ENCODE measurements at places on chromosomes 6 and 20. TPM values are rescaled to one million over a fixed set of nuclear protein-coding genes. Genes with fewer than 3 reads are reported as not detected.

SRC gene
- 9.5 TPM for polyA plus RNA-seq

SAMD3 gene
- polyA plus RNA-seq: 0.11 TPM

ZSCAN23 gene
- polyA plus RNA-seq: 0.48 TPM

MDFI gene
- polyA plus RNA-seq: 4.9 TPM

HSPA12B gene
- polyA plus RNA-seq: 8.9 TPM

REV3L gene
- polyA plus RNA-seq: 8.2 TPM

DYNLT2 gene
- polyA plus RNA-seq: 1.2 TPM

ADGB gene
- not detected for polyA plus RNA-seq

TRIM10 gene
- polyA plus RNA-seq: not detected

DNA sequence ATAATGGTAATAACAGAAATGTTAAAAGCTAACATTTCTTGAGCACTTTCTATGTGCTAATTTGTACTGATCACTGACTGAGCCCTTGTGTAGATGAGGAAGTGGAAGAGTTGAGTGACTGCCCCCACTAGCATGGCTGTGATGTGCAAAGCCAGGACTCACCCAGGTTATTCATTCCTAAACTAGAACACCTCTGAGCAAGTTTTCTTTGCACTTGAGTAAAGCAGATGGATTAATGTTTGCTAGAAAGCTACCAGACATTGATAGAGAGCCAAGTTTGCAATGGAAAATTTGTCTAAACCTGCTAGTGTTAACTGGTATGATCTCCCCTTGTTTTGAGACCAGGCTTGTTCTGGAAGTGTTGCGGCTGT lies 467.4 kb upstream of the PLCB4 start:
- no peak for DNase-seq

GRCh38 chr6:159493231-159493897 lies 199.7 kb downstream of the SOD2 start:
- no peak for DNase-seq

DNA sequence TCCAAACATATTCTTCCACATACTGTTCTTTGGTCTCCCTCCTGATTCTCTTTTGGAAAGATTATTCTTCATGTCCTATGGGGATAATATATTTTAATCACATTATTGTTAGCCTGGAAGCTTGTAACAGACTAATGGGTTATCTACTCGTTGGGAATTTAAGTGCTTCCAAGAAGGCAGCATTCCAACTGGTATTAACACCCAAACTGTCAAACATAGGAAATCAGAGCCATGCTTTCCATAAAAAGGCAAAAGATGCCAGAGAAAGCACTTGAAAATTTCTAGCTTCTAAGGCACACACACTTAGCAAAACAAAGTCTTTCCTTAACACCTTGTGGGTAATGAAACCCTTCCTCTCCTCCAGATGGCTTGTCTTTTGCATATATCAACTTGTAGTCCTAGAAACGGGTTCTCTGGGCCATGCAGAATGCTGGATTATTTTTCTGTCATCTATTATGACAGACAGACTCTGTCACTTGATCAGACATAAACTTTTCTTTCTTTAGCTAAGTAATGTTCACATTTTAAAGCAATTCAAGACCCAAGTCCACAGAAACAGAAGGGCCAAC lies 41.5 kb downstream of the B4GALT5 start:
- no peak for DNase-seq

DNA sequence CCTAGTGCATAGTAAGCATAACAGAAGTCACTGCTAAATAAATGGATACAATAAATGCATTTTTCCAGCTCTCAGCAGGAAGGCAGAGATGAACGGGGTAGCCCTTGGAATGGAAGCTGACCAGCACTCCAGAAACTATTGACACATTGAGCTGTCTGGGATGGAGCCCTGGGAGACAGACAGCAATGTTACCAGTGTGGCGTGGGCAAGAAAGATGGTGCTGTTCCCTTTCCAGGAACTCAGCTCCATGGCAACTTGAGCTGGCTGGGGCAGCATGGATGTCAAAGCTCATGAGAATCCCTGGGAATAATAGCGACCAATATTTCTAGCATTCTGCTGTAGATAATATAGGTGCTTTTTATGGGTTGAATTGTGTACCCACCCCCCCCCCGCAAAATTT lies 104.3 kb upstream of the PTPRT start:
- no peak for DNase-seq

- no peak for DNase-seq
Measured at GRCh38 chr20:32959351-32960221, 44.6 kb downstream of the SUN5 start.

- DNase-seq: no peak
Measured at GRCh38 chr20:35291654-35292503, at the start of gene FAM83C. TSS of gene FAM83C (minus strand) at chr20:35292425. CDS start at chr20:35292304, 121 bp downstream.

GRCh38 chr20:46948081-46948480 lies 53.4 kb downstream of the EYA2 start:
- no peak for DNase-seq

- DNase-seq: no peak
Measured at GRCh38 chr6:163501439-163501838, 86.9 kb downstream of the QKI start.

GRCh38 chr6:123619156-123619555 lies 17.6 kb downstream of the TRDN start:
- DNase-seq: no peak

DNA sequence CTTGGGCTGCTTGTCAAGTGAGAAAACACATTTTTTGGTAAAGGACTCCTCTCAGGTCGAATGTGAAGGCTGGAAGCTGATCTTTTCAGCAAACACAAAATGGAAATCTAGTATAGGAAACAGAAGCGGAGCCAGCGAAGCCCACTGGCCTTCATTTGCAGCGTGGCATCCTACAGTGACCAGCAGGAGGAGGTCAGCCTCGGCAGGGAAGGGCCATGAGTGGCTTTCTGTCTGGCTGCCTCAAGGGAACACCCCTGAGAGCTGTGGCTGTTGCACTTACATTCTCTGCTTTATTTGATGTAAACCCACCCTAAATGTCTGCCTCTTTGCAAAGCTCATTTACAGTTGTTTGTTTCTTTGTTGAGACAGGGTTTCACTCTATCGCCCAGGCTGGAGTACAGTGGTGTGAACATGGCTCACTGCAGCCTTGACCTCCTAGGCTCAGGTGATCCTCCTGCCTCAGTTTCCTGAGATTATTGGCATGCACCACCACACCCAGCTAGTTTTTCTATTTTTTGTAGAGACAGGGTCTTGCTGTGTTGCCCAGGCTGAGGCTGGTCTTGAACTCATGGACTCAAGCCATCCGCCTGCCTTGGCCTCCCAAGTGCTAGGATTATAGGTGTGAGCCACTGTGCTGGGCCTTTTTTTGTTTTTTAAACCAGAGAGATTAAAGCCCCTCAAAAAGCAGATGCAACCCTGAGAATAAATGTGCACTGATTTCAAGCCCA lies 322.0 kb upstream of the SOX4 start:
- no peak for DNase-seq

- DNase-seq: no peak
Measured at GRCh38 chr20:64276817-64277216, 21.3 kb downstream of the PCMTD2 start.

DNA sequence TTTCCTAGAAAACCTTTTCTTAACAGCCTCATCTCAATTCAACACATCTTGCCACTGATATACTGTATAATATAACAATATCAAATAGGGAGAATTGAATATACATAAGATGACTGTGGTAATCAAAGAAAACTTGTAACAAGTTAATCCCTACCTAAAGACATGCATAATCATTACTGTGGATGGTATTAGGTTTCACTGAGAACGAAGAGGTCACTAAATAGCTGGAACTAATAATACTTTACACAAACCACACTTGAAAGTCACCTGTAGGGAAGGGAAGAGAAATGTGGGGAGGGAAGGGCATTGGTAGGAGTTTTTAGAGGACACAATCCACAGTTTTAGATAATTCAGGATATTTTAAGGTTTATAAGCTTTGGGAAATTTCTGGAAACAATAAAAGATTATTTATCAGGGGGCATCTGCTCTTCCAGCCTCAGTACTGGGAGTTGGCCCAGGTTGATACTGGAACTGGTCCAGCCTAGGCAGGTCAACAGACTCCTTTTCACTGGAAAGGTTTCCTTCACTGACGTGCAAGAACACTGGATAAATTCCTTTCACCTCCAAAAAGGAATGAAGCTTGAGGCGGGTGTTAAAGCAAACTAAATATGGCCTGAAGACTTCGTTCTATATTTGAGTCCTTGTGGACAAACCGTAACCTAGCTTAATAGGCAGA lies 44.0 kb downstream of the MAP7 start:
- DNase-seq: no peak

DNA sequence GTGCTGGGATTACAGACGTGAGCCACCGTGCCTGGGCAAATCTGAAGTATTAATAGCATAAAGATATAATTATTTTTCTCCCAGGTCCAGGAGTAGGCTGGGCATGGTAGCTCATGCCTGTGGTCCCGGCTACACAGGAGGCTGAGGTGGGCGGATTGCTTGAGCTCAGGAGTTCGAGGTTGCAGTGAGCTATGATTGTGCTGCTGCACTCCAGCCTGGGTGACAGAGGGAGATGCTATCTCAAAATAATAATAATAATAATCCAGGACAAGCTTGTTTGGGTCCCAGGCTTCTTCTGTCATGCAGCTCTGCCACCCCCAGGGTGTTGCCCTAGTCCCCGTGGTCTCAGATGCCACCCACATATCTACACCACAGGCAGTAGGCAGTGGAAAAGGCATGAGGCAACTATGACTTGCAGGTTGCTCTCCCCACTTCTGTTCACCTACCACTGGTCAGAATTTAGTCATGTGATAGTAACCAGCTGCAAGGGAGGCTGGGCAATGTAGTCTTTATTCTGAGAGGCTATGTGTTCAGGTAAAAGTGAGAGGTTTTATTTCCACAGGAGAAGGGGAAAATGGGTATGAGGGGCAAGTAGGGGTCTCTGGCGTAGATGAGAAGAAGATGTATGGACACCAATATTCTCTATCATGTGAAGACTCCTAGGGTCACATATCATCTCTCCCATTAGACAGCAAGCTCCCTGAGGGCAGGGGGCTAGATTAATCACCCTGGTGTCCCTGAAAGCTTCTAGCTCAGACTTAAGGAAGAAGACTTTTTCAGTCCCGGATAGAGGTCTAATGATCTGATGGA lies 25.7 kb downstream of the TCF15 start:
- DNase-seq: no peak

DNA sequence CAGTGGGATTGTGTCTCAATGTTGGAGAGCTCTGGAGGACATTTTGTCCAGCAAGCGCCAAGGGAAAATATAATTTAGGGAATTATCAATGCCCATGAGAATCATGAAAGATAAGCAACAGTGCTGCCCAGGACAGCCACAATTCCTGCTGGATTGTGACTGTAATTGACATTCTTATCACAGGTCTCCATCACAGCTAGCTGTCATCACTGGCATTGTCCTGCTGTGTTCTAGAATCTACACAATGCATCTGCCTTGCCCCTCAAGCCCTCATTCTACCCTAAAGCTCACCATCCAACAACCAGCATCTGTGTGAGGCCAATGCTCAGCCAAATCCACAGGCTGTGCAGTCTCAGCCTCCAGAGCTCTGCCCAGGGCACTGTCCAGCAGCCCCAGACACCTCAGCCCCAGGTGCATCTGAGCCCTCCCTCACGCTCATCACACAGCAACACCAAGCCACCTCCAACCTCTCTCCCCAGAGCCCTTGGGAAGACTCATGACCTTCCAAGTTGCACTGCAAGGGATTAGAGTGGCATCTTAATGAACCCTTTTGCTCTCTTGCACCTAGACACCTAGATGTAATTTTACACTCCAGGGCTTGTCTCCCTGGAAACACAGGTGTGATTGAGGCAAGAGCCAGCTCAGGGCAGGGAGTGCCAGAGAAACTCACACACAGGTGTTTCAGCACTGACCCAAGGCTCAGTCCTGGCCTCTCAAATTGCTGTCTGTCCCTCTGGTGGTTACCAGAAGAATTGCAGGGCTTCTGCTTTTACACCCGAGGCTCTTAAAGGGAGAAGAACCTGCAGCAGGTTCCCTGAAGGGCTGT lies 85.2 kb upstream of the PHACTR3 start:
- no peak for DNase-seq

DNA sequence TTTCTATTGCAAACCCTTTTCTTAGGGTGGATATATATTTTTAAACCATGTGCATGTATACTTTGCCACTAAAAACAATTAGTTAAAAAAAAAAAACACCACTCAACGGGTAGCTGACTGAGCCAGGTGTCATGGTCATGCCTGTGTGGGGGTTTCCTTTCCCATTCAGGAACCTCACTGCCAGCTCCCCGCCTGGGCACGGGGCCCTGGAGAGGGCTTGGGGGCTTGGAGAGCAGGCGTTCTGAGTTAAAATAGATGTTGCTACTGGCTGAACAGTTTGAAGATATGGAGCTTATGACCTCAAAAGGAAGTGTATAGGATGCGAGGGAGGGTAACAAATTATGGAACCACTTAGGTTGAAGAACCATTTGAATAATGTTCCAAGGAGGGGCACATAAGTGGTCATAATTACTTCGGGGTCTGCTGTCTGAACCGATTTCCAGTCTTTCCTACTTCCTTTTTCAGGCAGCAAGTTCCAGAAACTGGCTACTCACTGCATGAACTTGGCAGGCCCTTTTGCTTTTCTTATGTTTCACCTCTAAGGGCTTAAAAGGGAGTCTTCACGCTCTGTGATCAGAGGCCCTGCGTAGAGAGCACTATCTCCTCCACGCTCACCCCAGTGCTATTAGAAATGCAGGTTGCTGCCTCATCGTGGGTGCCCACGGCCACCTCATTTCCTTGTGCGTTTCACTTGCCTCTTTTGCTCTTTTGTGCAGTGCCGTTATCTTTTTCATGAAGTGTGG lies 9.9 kb downstream of the STX16 start:
- no peak for DNase-seq

DNA sequence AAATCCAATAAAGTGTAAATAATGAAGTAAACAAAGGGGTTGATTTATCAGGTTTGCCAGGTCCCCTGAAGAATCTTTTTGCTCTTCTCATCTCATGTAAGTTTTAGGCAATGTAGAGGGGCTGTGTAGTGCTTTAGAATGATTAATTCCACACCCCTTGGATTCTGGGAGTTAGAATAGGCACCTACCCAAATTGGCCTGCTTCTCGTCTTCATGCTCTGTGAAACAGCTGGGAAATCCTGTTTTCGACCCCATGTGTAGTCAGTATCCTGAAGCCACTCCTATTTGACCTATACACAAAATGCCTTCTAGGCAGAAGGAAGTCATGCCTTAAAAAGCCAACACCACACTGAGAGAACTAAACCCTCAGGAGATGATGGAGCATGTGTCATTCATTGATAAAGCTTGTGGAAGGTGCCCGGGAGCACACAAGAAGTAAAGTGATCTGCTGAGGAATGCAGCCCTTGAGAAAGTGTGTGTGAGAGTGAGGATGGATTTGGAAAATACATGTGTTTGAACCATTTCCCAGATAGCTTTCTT lies 170.9 kb downstream of the KLHL32 start:
- no peak for DNase-seq

- DNase-seq: no peak
Measured at GRCh38 chr6:70846207-70846835, 110.5 kb downstream of the B3GAT2 start.

- peak; percentile 41 for DNase-seq
Measured at GRCh38 chr6:170096803-170097504, 193.9 kb downstream of the DLL1 start.

All from right cardiac atrium (tissue), 5 donors.